ENCODE measurements at places on chromosomes 2 and 18. TPM values are rescaled to one million over a fixed set of nuclear protein-coding genes. Genes with fewer than 3 reads are reported as not detected.

Gene FBLN7
- total RNA-seq = 4.1 TPM

Gene IL1B
- not detected for total RNA-seq

GRCh38 chr2:46098621-46099062 lies 198.6 kb upstream of the EPAS1 start:
- H3K27me3 ChIP-seq = no peaks in the 10 kb centered on the region
- H3K4me3 ChIP-seq = no peak overlapping the region
- H3K4me1 ChIP-seq = peaks cover 25% of the 10 kb centered on the region
- peaks cover 17% of the 10 kb centered on the region for H3K36me3 ChIP-seq
- H3K27ac ChIP-seq = peak overlapping the region; percentile 74

- H3K36me3 ChIP-seq = no peaks in the 10 kb centered on the region
- H3K27me3 ChIP-seq = no peaks in the 10 kb centered on the region
- H3K27ac ChIP-seq = peak overlapping the region; percentile 80
- DNase-seq = no peak
Measured at GRCh38 chr2:52537588-52537987, 1230.0 kb upstream of the CHAC2 start.

DNA sequence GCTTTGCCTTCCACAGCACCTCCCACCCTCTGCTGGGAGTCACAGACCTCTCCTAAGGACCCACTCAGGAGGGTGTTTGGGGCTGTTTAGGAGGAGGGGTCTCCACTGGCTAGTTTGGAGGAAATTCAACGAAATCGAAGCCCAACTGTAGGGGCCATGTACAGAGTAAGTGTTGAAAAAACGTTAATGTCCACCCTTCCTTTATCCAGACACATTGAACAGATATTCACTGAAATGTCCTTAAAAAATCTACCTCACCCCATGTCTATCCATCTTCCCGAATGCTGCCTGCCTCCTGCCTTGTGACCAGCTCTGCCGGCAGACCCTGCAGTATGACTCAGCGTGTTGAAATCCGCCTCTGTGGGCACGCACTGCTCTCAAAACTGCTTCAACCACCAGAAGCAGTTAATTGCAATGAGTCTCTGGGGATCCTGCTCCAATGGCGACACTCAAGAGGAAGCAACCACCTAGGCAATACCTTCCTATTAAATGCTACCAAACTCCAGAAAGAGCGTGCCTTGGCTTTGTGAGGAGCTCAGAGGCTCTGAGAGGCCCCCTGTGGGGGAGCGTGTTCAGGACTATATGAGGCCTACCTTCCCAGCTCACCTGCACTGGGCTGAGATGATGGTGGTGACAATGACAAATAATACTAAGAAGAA lies 61.4 kb upstream of the RTN4 start:
- peak overlapping the region; percentile 33 for H3K4me3 ChIP-seq
- peak; percentile 91 for DNase-seq
- H3K27ac ChIP-seq = peak overlapping the region; percentile 97
- H3K4me1 ChIP-seq = peaks cover 76% of the 10 kb centered on the region

DNA sequence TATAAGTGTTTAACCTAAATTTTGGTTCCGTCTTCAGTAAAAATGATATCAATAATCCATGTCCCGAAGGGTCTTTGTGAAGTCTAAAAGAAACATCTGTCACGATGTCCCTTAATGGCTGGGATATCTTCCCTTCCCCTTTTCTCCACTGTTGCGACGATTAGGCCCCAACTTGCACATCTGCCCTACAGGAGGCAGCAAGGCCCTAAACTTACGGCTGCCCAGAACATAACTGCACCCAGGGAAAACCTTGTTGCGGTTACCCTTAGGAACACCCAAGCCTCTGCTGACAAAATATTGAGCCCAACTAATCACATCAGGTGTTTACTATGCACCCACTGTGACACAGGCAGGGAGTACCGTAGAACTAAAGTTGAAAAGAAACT lies 1.3 kb upstream of the SMAD2 start:
- peaks cover 22% of the 10 kb centered on the region for H3K27me3 ChIP-seq
- H3K4me1 ChIP-seq = peaks cover 32% of the 10 kb centered on the region
- DNase-seq = no peak
- H3K27ac ChIP-seq = peak overlapping the region; percentile 86
- no peaks in the 10 kb centered on the region for H3K36me3 ChIP-seq
- H3K4me3 ChIP-seq = peak overlapping the region; percentile 69

Data from osteocyte (in vitro differentiated cells).